ENCODE measurements at places on chromosomes 12 and 14.

DNA sequence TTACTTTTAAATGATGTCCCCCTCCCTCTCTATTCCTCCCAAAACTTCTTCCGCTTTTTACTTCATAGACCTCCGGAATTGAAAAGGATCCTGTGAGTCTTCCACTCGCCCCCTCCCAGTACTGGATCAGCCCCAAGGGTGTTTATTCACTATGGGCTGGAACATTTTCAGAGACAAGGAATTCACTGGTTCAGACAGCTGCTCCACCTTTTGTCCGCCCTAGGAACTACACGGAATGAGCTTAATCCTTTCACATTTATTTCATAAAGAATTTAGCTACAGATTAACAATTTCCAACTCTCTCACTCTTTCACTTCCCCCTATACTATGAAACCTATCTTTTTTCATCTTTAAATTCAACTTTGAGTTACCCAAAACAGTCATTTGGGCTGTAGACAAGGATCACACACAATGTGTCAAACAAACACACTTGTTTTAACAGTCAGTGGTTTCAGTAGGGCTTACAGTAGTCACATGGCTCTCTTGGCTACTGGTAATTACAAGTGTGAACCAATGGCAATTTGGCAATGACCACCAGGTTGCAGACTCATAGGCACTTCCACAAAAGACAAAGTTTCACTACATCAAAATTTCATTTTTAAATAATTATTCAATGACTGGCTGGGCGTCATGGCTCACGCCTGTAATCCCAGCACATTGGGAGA is 20.6 kb downstream of the CNIH1 start:
- peak; percentile 53 for DNase-seq

- no peak for DNase-seq
Measured at GRCh38 chr14:49992901-49993339, 100.0 kb downstream of the ARF6 start.

DNA sequence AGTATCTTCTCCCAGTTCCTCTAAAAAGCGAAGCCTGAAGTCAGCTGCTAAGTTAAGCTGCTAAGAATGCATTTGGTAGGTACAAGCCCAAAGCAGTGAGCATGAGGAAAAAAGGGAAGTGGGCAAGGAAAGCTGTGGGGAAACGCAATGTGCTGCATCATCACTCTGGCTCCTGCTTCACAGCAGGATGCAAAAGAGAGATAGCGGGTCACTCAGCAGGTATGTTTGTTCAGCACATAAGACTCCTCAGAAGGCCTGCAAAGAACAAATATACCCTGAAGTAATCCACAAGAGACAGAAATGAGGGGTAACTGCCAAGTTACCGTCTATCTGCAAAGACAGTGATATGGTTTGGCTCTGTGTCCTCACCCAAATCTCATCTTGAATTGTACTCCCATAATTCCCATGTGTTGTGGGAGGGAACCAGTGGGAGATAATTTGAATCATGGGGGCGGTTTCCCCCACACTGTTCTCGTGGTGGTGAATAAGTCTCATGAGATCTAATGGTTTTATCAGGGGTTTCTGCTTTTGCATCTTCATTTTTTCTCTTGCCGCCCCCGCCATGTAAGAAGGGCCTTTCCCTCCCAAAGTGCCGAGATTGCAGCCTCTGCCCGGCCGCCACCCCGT is 127.4 kb upstream of the EGLN3 start:
- no peak for DNase-seq

DNA sequence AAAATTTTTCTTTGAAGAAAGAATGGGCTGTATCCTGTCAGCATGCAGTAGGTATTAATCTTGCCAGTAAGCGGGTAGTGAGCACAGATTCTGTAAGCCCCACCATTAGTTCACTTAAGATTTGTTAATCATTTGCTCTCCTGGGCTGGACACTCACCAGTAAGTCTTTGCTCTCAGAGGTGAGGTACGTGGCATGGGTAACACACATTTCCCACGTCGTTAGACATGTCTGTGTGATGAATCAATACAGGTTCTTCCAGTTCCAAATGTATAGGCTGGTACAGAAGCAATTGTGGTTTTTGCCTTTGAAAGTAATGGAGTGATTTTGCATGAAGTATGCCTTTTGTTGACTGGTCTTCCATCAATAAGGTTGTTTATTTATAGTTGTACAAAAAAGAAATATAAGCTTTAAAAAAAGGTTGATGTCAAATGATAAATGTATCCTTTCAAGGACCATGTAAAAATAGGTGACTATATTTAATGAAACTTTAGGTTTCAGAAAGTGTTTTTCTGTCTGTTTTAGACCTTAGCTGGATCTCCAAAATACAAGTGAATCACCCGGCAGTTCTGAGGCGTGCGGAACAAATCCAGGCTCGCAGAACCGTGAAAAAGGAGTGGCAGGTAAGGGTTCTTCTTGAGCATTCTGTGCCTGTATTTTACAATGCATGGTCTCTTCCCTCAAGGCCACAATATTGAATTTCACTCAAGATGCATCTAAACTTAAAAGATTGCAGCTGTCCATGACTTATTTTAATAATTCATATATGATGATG is 45.5 kb downstream of the DERA start:
- DNase-seq = no peak

DNA sequence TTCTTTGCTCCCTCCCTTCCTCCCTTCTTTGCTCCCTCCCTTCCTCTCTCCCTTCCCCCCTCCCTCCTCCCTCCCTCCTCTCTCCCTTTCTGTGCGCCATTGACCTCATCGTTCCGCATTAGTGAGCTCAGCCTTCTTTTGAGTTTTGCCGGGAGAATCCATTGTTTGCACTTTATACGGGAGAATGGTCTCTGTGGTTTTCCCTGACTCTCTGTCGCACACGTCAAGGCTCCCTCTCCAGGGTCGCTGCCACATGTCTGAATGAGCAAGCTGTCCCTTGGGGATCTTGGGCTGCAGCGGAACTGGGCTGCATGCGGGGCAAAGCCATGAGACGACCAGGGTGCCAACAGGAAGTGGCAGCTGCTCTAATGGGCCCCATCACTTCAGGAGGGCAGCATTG is 118.5 kb downstream of the GLT1D1 start:
- DNase-seq = peak; percentile 16

- DNase-seq = no peak
Measured at GRCh38 chr12:108712925-108713203, 18.5 kb downstream of the CORO1C start.

- no peak for DNase-seq
Measured at GRCh38 chr12:10952645-10953044, 13.6 kb upstream of the TAS2R14 start.

GRCh38 chr14:44662250-44662891 is 155.3 kb upstream of the FSCB start:
- DNase-seq = no peak

DNA sequence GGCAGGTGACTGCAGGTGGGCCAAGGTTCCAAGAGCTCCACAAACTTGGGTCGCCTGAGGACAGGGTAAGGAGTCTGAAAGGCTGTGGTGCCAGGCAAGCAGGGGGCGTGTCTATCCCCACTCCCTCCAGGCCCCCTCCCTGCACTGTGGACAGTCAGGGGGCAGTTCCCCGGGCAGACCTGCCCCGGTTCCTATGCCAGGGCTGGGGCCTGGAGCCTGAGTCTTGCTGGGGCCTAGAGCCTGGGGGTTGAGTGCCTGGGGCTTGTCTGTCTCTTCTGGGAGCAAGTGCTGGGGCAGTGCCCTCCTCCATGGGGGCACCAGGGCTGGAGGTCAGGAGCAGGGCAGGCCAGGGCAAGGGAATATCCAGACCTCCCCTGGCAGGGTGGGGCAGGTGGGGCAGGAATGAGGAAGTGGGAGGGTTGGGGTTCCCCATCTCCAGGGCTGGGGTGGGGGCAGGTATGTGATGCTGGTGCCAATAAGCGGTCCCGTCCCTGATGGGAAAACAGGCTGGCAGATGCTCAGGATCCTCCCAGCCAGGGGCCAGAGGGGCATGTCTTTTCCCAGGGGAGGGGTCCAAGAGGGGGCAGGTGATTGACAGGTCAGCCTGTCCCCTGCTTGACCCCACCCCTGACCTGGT is 11.9 kb upstream of the TNFAIP2 start:
- no peak for DNase-seq

DNA sequence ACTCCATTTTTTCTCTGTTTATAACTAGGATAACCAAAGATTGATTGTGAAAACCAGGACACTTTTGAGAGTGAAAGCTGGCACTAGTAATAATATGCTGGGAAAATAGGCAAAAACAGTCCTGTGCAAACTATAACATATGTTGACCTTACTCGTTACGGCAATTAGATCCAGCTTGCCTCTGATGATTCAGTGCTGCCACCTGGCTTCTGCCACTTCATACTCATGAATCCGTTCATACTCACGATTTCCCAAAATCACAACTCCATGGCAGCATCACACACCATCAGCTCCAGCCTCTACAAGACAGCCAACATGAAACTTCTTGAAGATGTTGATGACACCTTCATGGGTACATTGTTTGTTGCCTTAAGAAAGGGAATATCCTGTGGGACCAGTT is 49.1 kb upstream of the CAND1 start:
- no peak for DNase-seq

Measured in tongue (tissue), 3 donors.